Stimulated activated CD4-positive, alpha-beta T cell treated with anti-CD3 and anti-CD28 coated beads, Interleukin-1b, Interleukin-23, amount 100 ng/mL, for 24 hours (primary cell): ENCODE measurements at places on chromosomes 6 and 20.

- DNase-seq: peak; percentile 48
Observed at GRCh38 chr6:31729979-31730630, 1.0 kb upstream of the DDAH2 start.

- DNase-seq: no peak
Observed at GRCh38 chr20:48238781-48239180, 453.5 kb upstream of the SULF2 start.

DNA sequence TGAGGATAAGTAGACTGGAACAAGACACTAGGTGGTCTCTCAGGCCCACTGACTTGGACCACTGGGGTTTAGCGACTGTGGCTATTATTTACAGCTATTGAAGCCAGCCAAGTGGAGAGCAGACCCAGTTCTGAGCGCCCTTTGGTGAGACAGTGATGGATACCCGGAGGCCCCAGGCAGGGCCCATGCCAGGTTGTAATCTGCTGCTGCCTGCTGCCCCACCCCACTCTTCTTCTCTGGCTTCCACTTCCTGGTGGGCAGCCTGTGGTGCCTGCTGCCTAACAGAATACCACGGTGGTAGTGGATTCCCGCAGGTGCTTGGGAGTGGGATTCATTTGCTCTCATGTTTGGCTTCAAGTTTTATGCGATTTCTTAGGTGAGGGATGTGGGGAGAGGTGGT lies 570 bp downstream of the RAB44 start:
- no peak for DNase-seq

DNA sequence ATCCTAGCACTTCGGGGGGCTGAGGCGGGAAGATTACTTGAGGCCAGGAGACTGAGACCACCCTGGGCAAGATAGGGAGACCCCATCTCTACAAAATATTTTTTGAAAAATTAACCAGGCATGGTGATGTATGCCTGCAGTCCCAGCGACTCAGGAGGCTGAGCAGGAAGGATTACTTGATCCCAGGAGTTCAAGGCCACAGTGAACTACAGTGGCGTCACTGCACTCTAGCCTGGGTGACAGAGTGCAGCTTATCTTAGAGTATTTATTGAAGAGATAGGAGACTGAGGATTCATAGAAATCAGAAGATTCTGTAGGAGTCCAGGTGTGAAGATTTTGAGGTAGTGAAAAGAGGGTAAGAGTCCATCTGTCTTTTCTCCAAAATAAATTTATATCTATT lies 45.0 kb downstream of the SLC17A5 start:
- no peak for DNase-seq

DNA sequence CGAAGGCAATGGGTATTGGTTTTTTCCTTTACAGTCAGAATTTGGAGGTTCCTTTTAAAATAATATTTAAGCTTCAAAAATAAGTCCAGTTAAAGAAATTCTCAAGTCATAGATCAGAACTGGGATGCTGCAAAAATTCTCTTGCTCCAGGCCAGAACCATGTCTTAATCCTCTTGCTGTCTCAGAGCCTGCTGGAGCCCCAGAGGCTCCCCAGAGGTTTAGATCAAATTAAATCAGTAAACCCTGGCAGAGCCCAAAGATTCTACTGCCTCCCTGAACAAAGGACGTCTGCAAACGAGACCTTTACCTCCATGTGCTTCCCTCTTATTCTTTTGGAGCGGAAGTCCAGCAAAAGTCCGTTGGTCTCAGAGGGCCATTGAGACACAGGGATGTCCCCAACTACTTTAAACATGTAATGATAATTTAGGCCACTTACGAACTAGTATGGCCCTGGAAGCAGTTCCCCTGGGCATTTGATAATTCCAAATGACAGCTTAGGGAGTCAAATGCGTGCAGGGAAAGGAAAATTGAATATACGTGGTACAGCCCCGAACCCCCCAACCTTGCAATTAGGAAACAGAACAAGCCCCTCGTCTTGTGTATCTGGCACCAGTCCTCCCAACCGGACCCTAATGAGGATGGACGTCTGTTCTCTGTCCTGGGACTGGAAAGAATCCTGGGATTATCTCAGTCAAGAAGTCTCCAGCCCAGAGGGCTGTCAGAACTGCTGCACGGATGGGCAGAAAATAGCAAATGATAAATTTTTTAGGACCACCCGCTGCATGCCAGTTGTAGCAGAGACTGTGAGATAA lies 31.5 kb downstream of the SULF2 start:
- no peak for DNase-seq
